ENCODE measurements at places on chromosomes 16 and 17.

DNA sequence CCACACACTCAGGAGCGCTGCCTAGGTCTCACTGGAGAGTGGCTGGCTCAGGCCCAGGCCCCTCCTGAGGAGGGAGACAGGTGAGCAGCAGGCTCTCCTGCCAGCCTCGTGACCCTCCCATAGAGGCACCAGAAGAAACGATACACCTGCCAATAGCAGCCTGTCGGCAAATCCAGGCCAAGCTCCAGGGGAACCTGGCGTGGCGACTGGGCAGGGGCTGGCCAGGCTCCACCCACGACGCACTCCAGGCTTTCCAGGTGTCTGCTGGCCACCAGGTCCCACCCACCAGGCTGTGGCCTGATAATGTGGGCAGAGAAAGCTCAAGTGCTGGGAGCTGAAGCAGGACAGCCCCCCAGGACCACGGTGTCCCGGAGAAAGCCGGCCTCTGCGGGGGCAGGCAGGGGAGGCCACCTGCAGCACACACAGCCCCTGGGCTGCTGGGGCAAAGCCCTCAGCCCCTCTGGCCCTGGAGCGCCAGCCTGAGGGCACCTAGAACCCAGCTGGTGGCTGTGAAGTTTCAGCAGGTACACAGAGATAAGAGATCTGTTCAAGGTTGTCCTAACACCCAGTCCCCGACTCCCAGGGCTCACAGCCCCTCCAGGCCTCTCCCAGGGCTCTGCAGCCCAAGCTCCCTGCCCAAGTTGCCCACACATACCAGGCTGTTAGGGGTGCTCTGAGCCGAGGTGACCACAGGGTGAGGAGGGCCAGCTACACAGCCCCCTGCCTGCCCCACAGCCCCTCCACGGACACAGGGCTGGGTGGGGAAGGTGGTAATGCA lies 2.4 kb downstream of the PGAP6 start:
- no peak for DNase-seq

DNA sequence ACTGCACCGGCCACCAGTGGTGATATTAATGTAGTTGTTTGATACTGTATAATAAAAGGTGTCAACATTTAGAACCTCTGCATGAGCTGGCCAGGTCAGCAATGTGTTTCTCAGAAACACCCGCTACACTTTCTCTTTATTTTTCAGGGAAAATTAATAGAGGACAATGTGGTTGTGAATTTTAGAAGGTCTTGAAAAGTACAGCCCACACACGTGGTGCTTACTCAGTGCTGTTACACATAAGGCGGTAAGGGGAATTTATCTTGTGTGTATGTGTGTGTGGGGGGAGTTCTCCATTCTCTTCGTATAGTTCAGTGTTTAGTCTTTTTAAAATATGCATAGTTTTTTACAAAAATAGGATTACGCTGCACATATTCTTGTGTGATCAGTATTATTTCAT lies 4.4 kb upstream of the ZFP1 start:
- DNase-seq: no peak

DNA sequence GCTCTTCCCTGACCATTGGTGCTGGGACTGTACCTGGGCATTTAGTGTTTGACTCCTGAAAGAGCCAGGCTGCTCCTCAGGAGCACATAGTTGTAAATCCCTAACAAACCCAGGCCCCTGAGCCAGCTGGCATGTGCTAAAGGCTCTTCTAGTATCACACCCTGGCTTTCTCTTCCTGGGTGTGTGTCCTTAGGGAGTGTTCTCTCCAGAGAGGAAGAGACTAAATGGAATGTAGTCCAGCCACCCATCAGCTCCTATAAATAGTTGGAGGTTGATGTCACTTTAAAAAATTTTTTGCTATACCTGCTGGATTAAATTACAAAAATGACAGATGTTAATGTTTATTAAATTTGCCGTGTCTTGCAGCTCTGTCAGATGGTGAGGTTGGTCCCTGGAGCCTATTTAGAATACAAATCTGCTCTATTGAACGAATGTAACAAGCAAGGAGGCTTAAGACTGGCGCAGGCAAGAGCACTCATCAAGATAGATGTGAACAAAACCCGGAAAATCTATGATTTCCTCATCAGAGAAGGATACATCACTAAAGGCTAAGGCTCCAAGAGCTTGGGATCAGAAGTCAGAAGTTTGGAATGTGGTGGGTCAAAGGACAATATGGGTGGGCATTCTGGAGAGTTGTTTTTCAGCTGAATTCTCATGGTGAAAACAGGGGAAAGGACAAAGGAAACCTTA lies 13.1 kb upstream of the DUSP14 start:
- DNase-seq: no peak

DNA sequence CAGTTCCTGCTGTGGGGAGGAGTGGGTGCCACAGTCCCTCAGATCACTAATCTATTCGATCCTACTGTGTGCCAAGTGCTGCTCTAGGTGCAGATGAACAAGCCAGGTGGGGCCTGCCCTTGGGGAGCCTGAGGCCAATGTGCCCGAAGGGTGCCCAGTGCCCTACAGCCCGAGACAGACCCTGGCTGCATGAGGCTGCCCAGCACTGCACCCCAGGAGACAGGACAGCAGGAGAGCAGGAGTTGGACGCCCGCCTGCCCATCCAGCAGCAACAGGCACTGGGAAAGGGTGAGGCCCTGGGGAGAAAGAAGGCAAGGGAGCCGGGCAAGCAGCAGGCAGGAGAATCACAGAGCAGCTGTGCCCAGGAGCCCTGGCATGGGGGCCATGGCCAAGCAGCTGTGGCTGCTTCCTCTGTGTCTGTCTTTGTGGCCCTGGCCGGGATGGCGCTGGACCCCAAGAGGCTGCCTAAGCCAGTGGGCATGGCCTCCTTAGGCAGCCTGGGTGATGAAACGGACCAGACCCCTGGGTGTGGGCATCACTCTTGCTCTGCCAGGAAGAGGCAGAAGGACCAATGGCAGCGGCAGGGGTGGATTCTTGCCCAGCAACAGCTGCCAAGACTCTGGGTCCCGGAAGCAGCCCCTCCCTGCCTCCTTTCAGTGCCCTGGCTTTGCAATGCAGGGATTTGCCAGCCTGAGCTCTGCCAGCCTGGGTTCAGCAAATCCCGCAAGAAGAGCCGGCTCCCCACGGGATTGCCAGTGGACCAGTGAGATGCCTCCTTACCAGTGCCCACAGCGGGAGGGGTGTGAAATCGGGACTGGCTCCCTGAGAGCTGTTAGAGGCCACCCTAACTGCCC lies 179.6 kb upstream of the TNRC6C start:
- no peak for DNase-seq

- DNase-seq: no peak
Measured at GRCh38 chr17:80793851-80794267, 197.8 kb upstream of the CHMP6 start.

DNA sequence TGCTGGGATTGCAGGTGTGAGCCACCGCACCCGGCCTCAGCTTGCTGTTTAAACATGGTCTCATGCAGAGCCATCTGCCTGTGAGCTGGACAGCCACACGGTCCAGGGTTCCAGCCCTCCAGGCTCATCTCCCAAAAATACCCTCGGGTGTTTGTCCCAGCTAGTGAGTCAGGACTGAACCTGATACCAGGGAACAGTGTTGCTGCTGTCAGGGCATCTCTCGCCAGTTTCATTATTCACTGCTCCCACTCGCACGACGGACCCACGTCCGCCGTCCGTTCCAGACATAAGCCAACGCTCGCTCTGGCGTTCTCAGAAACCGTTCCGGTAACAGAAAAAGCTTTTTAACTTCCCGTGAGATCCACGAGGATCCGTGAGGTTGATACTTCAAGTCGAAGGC lies 77.6 kb downstream of the NXN start:
- no peak for DNase-seq

DNA sequence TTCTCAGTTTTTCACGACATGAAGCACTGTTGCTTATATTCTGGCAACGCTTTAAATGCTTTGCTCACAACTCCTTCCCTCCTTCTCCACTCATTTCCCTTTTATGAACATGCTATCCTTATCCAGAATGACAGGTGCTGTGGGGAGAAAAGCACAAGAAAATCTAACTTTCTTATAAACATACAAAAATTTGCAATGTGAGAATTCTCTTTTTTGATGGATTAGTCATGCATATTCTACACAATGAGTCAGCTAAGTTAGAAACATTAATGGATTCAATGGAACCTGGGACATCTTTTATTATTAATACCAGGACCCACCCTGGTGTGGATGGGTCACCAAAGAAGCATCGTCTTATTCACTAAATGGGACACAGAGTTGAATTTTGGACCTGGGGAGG lies 234.6 kb upstream of the CDH5 start:
- no peak for DNase-seq

All from AG04450 (cell line).